Activated CD4-positive, alpha-beta memory T cell treated with anti-CD3 and anti-CD28 coated beads, Interleukin-2, amount 10 ng/mL, durations not matched to agents 7 days and 5 days (primary cell): ENCODE measurements at places on chromosomes 7 and 10.

DNA sequence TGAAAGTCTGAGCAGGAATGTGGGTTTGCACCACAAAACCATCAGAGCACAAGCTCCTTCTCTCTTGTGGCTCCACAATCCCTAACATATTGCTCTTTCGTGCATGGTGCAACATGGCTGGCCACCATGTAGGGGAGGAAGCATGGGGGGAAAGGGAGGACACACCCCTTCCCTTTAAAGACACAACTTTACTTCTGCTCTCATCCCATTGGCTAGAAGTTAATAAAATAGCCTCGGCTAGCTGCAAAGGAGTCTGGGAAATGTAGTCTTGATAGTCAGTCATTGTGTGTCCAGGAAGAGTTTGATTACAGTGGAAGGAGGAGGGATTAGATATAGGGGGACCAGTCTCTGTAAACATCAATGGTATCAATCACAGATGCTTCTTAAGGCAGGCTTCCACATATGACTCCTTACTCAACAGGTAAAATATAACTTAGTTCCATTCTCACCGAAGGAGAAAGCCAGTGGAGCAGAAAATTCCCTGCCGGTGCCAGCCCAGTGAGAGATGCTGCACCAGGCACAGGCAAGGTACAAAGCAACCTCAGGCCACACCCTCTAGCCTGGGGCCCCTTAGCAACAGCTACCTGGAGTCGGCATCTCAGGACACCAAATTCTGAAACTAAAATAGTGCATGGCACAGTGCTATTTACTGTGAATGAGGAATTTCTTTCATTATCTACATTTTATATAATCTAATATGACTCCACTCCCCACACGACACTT lies 124.7 kb upstream of the CTBP2 start:
- no peak for DNase-seq

DNA sequence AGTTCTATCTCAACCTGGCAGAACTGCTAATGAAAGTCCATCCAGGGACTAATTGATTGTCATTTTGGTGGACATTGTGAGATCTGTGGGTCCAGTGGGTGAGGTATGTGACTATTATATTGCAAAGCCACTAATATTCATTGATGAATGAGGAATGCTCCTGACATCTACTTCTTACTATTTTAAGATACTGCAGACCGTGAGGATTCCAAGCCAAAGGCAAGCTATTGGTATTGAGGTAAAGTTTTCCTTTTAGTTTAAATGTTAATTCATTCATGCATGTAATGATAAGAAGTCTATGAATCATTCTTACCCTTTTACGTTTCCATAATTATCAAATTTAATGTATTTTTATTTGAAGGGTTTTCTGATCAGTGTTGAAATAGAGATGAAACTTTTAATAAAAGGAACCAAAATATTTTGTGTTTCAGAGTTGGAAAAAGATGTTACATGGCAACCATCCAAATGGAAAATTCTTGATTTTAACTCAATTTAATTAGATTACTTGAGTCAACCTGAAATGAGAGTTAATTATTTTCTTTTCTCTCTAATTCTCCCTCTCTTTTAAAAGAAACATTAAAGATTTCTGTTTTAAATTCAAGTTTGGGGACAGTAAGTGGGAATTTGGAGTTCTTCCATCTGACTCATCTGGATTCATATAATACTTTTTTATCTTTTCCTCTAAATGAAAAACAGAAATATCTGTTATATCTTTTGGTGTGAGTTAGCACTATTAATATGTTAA lies 39.6 kb downstream of the NUP205 start:
- no peak for DNase-seq

DNA sequence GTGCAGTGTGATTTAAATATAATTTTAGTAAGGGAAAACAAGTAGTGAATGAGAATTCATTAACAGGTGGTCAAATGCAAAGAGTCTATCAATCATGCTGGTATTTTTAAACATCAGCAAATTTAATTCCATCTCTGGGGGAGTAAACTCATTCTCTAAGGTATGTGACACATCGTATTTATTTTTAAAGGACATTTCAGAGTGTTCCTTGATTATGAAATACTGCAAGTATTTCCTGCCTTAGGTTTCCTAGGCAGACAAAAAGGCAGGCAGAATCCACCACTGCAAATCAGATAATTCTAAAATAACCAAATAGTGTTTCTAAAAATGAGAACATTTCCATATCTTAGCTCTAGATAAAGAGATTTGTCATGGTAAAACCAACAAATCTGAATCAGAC lies 193.8 kb downstream of the LRRTM3 start:
- DNase-seq, result no peak

DNA sequence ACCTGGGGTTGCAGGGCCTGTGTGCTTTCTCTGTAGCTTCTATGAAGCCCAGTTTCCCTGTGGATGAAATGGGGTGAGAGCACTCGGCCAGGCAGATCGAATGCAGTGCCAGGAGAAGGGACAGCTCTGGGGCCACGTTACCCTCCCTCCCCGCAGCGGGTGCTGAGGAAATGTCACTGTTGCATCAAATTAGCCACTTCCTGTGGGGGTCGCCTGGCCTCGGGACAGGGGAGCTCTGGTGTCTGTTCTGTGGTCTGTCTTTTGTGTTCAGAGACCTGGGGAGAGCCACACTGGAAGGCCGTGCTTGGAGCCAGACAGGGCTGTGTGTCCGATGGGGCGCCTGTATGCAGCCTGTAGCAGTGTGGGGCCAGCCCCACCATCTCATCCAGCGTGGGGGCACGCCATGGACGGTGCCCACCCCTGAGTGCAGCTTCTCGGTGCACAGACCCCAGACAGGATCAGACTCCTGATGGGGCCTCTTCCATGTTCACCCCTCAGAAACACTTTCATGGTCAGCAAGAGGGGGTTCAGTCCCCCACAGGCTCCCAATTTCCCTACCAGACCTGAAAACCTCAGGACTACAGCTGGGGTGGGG lies 13.6 kb downstream of the TTYH3 start:
- peak; percentile 61 for DNase-seq

- DNase-seq, result peak; percentile 26
These were observed 456.2 kb downstream of the REEP3 start for GRCh38 chr10:63977329-63977923.

- peak; percentile 16 for DNase-seq
These were observed at the start of gene MACC1 for GRCh38 chr7:20217193-20217948. Gene MACC1 (minus strand): TSS chr7:20217384. CDS start chr7:20161862, 55,522 bp downstream.
